ENCODE measurements at places on chromosomes 4 and X.

GRCh38 chrX:104098151-104098808, 14.0 kb upstream of the ZCCHC18 start:
- no peak for DNase-seq

GRCh38 chr4:155795991-155796390, 37.2 kb downstream of the GUCY1B1 start:
- DNase-seq = no peak

DNA sequence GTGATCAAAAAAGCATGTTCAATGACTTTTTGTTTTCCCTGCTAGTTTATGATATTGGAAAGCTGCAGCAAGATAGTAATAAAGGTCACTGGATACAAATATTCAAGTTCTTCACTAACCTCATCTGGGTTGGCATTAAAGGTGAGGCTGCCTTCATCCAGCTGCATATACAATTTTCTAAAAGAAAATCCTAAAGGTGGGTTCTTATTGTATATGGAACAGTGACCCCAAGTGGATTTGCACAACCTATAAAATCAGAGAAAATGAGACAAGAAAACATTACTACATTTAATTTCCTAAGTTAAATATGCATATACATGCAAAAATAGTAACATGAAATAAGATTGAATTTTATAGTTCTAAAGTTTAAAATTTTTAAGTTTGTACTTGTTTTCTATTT, 23.9 kb downstream of the FBXO8 start:
- DNase-seq = no peak

DNA sequence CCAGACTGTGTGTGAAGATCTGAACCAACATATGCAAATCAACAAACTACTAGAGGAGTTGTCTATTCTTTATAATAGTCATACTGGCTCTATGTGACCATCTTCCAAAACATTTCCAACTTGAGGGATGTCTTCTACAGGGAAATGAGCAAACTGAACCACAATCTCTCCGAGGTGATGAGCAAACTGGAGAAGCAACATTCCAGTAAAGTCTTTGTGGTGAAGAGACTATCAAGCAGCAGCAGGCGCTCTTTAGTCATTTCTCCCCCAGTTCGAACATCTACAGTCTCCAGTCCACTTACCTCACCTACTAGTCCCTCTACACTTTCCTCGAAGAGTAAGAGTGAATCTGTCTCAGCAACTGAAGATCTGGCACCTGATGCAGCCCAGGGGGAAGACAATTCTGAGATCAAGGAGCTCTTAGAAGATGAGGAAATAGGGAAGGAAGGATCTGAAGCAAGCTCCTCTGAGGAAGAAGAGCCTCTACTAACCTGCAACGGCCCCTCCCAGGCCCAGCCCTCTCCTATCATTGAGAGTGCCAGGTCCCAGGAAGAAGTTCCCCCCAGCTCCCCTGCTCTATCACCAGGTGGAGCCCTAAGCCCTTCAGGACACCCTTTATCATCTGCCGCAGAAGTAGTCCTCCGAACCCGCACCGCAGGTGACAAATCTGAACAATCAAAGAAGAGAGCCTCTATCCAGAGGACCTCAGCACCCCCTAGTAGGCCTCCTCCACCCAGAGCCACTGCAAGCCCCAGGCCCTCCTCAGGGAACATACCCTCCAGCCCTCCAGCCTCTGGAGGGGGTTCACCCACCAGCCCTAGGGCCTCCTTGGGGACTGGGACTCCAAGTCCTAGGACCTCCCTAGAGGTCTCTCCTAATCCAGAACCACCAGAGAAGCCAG, 98.1 kb downstream of the HNRNPD start:
- no peak for DNase-seq

DNA sequence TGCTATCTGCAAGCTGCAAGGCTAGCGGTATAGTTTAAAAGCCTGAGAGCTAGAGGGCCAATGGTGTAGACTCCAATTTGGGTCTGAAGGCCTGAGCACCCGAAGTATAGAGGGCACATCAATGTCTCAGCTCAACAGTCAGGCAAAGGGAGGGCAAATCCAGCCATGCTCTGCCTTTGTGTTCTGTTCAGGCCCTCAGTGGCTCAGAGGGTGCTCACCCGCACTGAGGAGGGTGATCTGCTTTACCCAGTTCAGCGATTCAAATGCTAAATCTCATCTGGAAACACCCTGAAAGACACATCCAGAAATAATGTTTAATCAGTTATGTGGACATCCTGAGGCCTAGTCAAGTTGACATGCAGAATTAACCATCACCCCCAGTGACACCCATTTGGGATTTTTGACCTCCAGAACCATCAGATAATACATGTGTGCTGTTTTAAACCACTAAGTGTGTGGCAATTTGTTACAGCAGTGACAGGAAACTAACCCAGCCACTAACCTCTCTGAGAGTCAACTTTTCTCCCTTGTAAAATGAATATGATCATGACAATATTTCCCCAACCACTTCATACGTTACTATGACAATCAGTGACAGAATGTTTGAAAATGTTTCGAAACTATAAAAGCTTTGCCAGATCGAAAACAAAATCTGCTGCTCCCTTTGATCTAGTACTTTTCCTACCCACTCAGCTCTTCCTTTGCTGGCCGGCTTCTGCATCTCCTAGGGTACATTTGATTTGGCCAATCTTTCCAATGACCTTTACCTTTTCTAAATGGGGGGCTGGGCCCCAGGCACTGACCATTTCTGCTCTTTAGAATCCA, 8.4 kb upstream of the TBL1X start:
- DNase-seq = peak; percentile 5

DNA sequence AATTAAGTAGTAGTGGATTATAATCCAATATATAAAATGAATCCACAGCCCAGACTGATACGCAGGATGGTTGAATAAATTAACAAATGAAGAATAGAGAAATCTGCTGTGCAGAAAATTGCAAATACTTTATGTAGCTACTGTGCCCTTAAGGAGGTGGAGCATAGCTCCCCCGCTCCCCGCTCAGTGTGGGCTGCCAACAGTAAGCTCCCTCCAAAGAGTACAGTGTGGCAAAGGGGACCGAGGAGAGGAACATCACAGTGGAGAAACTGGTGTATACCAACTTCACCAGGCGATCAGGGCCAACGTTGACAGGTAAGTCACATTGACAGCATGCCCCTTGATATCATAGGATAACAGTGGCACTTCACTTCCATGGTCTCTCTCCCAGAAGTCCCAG, 57.9 kb upstream of the CLDN34 start:
- DNase-seq = no peak

DNA sequence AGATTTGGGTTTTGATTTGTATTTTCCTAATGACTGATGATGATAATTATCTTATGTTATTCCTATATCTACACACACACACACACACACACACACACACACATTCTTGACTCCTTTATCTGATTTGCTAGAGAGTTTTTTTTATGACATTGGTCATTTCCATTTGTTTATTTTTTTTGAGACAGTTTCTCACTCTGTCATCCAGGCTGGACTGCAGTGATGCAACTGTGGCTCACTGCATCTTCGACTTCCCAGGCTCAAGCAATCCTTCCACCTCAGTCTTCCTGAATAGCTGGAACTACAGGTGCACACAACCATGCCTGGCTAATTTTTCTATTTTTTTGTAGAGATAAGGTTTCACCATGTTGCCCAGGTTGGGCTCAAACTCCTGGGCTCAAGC, 6.7 kb downstream of the ZNF81 start:
- DNase-seq = no peak

GRCh38 chr4:149296084-149296483, 519.6 kb downstream of the IQCM start:
- no peak for DNase-seq

- no peak for DNase-seq
These were observed 119.0 kb downstream of the TET2 start for GRCh38 chr4:105265689-105266088.

- no peak for DNase-seq
These were observed 20.5 kb downstream of the AMTN start for GRCh38 chr4:70538869-70539268.

- DNase-seq = no peak
These were observed 118.3 kb upstream of the ATOH1 start for GRCh38 chr4:93710101-93710846.

DNA sequence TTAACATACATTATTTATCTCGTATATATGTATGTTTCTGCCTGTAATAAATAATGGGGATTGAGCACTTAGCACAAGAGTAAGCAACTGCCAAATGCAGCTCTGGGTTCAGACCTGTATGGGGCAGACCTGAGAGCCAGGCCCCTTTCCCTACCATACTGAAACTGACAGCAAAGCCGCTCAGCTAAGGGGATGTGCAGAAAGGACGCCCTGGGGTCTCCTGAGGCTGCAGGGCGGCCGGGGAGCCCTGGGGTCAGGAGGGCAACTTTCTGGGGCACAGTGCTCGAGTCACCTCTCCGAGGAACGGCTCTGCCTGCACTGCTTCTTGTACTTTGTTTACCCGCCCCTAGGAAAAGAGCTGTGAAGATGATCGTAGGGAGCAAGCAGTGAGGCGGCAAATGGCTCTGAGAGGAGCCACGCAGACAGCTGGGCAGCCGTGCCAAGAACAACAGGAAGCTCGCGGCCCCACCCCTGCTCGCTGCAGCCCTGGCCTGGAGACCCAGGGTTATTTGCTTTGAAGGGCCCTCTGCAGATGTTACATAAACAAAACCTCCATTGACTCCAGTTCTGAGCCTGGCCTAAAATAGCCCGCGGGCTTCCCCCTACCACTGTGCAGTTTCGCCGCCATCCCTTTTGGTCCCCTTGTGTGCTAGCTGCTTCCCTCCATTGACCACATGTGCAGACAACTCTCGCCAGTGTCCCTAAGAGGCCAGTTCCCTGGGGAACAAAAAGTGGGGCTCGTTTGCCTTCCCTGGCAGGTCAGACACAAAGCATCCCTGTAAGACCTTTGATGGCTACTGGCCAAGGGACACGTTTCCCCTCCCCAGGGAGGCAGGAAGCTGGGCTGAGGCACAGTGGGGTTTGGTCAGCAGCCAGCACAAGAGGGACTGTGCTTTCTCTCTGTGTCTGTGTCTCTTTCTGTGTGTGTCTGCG, 111.3 kb upstream of the LNX1 start:
- DNase-seq = no peak

DNA sequence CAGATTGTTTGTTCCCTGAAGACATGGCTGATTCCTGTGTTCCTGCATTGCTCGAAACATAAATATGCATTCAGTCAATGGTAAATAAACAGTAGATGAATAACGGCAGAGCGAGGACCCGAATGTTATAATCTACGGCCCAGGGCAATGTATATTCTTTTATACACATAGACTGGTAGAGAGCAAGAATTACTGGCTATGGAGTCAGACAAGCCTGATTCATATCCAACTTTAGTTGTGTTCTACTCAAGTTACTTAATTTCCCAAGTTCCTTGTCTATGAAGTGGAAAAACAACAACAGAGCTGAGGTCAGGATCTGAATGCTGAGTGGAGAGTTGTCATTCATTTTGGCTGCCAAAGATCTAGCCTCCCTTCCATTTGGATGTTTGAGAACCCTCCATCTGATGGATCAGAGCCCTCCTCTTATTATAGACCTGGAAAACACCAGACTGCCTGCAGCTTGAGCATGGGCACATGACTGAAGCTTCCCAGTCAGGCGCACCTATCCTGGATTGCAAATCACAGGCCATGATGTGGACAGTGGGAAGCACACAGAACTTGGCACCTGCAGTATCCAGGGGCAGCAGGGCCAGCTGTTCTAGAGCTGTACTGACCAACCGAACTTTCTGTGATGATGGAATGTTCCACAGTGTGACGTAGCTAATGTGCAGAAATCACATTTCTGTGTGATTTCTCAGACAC, 80.1 kb downstream of the FAM184B start:
- no peak for DNase-seq

- DNase-seq = no peak
These were observed 20.7 kb downstream of the UBE2K start for GRCh38 chr4:39718366-39719323.

DNA sequence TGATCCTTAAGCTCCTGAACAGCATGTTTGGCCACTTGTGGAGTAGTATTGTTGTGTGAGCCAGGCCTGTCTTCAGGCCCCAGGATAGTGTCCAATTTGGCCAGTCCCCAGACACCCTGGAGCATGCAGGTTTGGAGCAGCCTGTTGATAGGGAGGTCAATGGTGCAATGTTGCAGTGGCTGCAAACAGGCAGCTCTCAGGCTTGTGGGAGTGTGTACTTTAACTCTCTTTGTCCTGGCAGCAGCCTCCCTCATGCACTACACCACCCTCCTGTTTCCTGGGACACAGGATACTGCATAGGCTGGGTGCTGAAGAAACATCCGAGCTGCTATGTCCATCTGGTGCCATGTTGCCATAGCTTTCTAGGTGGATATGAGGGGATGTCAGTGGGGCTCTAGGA, 24.0 kb downstream of the TECRL start:
- no peak for DNase-seq

- no peak for DNase-seq
These were observed at the start of gene STK32B for GRCh38 chr4:5051278-5052203. Gene STK32B, plus strand, starts transcription at chr4:5051480.

- no peak for DNase-seq
These were observed 807 bp downstream of the PGRMC1 start for GRCh38 chrX:119236623-119237561.

GRCh38 chr4:114361249-114361648, 237.4 kb upstream of the UGT8 start:
- DNase-seq = no peak

- no peak for DNase-seq
These were observed 219.0 kb upstream of the CPEB2 start for GRCh38 chr4:14783011-14783877.

DNA sequence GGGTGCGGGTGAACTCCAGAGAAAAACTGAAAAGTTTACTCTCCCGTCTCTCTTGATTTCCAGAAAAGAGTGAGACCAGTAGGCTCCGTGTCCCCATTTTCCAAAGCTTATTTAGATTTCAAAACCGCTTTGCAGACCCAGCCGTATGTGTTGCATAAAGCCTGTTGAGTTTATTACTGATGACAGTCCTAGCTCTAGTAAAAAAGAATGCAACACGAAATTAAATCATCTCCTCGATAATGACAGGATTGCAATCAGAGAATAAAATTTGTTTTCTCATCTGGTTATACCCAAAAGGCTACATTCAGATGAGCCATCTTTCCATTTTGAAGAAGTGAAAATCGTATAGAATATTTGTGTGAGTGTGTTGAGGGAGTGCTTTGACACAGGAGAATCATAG, 16.1 kb upstream of the VCX3A start:
- DNase-seq = no peak

GRCh38 chrX:55841962-55842752, 124.6 kb downstream of the RRAGB start:
- no peak for DNase-seq

DNA sequence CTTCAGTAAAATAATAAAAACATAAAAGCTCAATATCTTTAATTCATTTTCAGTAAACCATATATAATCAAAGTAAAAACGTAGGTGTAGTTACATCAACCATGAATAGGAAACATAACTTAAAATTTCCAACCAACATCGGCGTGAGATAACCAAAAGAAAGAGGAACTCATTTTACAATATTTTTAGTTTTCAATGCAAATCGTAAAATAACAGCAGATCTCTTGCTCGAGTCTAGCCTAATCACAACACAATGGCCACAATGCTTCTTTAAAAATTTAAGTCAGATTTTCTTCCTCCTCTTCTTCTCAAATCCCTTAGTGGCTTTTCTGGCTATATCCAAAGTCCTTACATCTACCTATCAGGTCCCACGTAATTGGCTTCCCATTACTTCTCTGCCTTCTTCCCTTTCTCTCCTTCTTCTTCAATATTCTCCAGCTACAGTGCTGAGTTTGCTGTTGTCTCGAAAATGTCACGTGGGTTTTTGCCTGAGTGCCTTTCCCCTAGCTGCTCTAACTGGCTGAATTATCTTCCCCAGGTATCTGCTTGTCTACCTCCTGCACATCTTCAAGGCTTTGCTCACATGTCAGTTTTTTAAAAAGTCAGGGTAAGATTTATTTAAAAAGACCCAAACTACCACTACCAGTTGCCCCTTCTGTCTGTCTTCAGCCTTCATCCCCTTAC, 90.9 kb upstream of the BANK1 start:
- DNase-seq = no peak

GRCh38 chr4:173560896-173561295, 30.9 kb upstream of the HAND2 start:
- no peak for DNase-seq
